ENCODE measurements at places on chromosomes 7 and 10.

DNA sequence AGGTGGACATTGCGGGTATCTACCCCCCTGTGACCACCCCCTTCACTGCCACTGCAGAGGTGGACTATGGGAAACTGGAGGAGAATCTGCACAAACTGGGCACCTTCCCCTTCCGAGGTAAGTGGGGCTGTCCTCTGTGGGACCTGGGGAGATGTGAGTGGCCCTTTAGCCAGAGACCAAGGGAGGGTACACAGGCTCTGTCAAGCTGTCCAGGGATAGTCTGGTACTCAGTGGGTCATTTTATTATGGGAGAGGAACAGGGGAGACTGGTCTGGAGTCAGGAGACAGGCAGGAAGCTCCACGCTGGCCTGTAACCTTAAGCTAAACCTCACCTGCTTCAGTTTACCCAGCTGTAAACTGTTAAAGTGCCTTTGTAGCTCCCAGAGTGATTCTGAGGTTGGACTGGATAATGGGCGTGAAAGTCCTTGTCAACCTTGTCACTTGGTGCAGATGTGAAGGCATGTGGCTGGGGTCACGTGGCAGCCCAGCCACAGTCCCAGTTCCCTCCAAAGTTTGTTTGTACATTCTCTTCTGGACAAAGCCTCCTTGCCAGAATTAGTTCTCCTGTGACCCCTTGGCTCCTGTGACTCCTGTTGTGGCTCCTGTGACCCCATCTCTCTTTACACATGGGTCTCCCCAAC is 729 bp downstream of the HOGA1 start:
- no peak for DNase-seq

- no peak for DNase-seq
Observed at GRCh38 chr10:121085367-121085766, 234.2 kb downstream of the WDR11 start.

DNA sequence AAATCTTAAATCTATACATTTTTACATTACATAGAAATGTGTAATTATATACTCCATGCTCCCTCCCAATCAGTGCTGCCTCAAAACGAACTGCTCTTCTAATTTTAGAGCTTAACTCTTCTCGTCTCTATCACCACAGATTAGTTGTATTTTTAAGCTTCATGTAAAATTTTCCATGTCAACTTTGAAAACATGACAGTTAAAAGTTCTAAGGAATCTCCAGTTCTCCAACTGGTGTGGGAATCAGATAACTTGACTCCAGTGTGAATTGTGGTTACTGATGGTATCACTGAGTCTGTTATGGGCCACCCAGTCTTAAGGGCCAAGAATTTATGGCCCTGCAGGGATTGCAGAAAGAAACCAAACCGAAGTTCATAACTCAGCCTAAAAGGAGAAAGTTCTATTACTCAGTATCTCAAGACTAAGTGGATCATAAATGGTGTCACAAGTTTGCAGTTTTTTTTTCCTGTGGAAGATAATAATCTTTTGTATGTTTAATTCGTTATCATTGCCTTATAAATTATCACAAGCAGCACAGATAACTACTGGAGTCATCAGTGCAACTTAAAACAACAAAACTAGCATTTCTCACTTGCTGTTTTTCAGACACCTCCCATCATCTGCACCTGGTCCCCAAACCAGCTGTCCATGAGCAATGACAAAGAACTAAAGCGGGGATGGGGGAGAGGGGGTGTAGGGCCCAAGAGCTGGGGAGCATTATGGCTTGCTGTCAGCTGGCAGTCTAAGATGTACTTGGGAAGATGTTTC is 31.5 kb upstream of the KMT2E start:
- DNase-seq, result no peak

DNA sequence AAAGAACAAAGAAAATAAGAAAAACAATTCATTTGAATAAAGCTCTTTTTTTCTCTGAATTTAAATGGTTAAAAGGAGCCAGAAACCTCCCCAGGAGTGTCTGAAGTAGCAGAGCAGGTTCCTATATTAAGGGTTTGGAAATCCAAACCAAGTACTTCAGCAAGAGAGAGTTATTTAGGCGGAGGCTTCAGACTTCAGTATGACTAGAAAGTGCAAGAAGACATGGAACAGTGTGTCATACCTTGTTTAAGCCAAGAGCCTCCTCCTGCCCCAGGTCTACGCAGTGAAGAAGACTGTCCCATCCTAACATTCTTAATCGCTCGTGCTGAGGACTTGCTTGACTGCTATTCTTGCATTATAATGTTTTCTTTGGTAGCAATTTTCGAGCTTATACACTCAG is 51.3 kb downstream of the ODAD2 start:
- DNase-seq, result no peak

DNA sequence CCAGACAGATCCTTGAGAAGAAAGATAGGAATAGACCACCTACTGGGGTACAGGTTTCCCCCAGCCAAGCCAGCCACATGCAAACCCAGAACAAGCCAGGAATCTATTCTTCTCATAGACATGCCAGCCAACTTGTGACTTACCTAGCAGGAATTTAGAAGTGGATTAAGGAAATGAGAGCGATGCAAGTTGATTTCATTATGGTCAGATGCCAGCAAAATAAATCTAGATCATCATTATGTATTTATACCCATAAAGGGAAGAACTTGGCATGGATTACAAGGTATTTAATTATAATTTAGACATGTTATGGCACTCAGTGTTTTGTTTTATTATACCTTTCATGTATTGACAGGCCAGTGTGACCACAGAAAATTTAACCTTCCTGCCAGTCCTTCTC is 32.8 kb downstream of the SLC35G1 start:
- DNase-seq, result no peak

GRCh38 chr7:17408245-17408903 is 109.9 kb downstream of the AHR start:
- no peak for DNase-seq

DNA sequence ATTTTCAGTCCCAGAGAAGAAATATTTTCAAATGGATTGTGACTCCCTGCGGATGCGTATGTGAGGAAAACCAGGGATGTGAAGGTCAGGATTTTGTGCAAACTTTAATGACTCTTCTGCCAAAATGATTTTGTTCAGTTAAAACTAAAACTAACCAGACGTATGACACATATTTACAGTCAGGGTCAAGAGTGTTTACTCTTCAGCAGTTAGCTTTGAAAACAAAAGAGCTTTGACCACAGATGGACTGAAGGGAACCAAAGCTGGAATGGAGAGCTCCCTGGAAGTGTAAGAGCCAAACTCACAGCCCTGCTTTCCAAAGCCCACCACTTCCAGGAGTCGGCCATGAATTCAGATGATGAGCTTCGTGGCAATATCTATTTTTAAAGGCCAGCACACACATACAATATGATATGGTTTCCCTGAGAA is 15.5 kb downstream of the SVIL start:
- no peak for DNase-seq

DNA sequence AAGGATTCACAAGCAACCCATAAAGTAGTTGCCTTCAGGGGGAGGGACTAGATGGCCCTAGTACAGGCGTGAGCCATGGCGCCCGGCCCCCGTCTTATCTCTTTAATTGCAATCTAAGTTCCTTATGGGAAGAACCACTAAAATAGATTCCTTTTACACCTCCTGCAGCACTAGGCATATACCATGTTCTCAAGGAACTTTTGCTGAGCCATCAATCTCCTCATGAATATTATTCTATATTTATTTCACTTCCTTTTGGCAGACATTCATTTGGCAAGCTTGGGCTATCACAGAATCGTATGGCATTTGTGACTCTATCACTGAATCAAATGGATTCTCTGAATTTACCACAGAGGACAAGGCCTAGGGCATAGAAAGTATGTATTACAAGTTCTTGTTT is 14.8 kb upstream of the DNAJC12 start:
- no peak for DNase-seq

GRCh38 chr7:90396420-90396819 is 6.8 kb upstream of the CLDN12 start:
- no peak for DNase-seq

GRCh38 chr10:16030562-16030961 is 170.3 kb upstream of the MINDY3 start:
- DNase-seq, result no peak

- DNase-seq, result no peak
Observed at GRCh38 chr10:32446536-32447406, 831 bp downstream of the CCDC7 start.

GRCh38 chr7:28157831-28158416 is 22.7 kb downstream of the JAZF1 start:
- DNase-seq, result no peak

Measured in stimulated activated CD8-positive, alpha-beta memory T cell treated with anti-CD3 and anti-CD28 coated beads, Interleukin-4, amount 100 ng/mL, for 1 hour (primary cell).